ENCODE measurements at places on chromosomes 2 and 18. TPM values are rescaled to one million over a fixed set of nuclear protein-coding genes. Genes with fewer than 3 reads are reported as not detected.

DNA sequence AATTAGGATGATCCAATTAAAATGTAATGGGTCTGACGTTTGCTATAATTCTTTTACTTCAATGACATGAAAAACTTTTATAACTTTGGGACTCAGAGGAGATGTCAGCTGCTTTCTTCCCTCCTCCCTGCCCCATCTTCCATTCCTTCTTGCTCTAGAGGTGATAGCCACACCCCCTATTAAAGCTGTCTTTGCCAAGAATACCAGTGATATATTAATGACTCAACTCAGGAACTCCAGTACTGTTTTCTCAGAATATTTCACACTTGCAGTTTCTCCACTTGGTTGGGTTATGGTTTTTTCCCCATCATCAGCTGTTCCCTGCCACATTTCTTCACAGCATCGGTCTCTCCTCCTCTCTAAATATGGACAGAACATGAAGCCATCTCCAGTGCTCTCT, 184.0 kb downstream of the KCNE4 start:
- no peak for DNase-seq

DNA sequence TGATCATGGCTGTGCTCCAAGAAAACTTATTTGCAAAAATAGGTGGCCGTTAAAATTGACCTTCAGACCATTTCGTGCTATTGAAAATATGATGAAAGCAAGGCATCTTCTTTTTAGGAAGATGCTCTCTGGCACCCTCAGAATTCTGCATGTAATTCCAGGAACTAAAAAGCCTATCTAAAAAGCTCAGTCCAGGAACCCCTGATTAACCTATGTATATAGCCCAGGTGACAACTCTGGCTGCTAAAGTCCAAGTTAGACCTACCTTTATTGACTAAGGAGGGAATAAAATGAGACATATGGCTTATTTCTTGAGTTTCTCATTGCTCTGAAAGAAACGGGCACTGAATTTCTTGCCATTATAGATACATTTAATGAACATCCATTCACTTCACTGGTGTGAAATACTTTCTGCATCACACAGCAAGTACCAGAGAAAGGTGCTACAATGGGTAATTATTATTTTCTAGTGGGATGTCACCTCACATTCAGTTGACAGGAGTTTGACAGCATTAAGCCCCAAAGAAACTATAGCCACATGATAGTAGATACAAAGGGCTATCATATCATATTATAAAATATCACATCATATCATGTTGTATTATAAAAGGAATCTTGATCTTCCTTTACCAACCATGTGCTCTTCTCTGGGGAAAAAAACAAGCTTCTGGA, 83.8 kb downstream of the EPHA4 start:
- DNase-seq: no peak

GRCh38 chr2:186780701-186781316, 68.2 kb downstream of the ZSWIM2 start:
- no peak for DNase-seq

DNA sequence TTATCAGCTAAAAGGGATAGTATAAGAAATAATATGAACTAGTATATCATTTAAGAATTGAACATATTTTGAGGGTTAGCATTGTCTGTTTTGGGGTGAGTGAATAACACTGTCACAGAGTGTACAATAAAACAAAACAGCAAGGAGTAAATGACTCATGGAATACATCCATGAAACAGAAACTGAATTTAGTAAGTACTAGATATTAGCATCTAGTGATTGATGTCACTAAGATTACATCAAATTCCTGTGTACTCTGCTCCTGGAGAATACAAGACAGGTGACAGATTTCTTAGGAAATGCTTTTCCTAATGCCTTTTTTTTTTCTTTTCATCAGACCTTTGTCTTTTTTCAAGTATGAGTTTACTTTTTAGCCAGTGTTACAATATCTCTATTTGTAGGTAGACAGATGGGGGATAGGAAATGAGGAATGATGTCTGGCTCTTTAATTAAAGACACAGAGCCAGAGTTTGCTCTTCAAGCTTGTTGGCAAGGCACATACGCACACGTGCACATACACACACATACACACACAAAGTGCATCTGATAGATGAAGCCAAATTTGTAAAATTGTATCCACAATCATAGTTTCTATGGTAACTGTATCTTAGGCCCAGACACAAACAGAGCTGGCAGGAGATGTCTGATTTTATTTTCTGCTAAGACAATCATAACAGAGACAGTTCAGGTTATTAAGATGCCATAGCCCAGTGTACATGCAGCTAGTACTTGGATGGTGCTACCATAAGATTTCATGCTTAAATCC, 138.2 kb upstream of the NRP2 start:
- DNase-seq: no peak

DNA sequence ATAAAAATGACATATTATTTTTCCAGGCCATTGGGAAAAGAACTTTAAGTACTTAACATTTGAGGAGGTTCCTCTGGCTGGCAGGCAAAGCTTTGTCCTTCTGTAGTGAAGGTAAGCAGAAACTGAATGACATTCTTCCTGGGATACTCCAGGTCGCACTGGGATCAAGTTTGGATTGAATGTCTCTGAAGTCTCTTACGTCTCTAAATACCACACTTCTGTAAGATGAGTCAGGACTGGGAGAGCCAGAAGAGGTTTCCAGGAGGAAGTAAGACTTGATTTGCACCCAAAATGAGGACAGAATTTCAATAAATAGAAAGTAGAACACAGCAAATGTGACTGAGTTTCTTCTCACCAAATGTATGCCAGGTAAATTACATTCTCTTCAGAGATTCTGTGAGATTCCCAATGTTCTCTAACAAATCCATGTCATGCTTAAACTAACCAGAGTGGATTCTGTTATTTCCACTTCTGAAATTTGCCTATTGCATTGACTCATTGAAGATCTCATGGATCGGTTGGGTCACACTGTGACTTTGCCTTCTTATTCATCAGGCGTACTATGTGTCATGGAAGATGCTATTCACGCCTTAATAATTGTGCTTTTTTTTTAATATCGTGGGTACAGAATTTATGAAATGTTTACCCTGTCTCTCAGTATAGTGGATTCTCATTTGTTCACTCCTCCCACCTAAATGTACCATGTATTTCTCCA, 25.5 kb upstream of the VIT start:
- no peak for DNase-seq

The RPRD1A gene
- total RNA-seq: 73.0 TPM

The ERMN gene
- not detected for total RNA-seq

DNA sequence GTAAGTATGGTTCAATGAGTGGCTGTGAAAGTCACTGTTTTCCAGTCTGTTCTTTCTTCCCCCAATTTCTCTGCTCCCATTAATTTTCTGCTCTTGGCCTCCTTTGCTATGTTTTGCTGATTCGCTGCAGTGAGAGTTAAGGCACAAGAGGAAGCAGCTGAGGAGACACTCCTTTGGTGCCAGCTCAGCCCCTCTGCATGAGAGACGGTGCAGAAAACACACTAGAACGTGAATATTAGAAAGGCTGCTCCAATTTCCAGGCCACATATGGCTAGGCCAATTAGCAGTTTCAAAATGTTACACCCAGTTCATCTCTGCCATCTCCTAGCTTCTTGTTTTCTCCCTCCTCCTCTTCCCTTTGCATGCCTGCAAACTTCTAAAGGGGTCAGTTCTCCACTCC, 38.9 kb downstream of the AKAIN1 start:
- no peak for DNase-seq

The FHOD3 gene
- total RNA-seq: 27.2 TPM

DNA sequence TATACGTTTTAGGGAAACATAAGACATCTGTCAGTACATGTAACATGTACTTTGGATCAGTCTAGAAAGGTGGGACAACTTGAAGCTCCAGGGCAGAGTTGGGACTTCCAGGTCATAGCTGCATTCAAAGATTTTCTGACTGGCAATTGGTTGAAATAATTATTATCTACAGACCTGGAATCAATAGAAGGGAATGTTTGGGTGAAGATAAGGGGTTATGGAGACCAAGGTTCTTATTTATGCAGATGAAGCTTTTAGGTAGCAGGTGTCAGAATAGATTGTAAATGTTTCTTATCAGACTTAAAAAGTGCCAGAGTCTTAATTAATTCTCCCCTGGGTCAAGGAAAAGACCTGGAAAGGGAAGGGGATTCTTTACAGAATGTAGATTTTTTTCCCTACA, 19.8 kb downstream of the RPIA start:
- DNase-seq: no peak

The SPC25 gene
- 11.5 TPM for total RNA-seq

GRCh38 chr2:60678551-60678950, 77.5 kb upstream of the PAPOLG start:
- DNase-seq: no peak

The SERPINB11 gene
- 3.5 TPM for total RNA-seq

The LRRC30 gene
- total RNA-seq: 0.32 TPM

The C1GALT1C1L gene
- 2.2 TPM for total RNA-seq
